Prostate gland (tissue), 2 donors: ENCODE measurements at places on chromosomes 11 and 22. TPM values are rescaled to one million over a fixed set of nuclear protein-coding genes. Genes with fewer than 3 reads are reported as not detected.
A peak's percentile ranks its signal among the peaks of the same experiment; 100 is the strongest.

SIRT3 gene
- total RNA-seq, result 32.5 TPM

DNA sequence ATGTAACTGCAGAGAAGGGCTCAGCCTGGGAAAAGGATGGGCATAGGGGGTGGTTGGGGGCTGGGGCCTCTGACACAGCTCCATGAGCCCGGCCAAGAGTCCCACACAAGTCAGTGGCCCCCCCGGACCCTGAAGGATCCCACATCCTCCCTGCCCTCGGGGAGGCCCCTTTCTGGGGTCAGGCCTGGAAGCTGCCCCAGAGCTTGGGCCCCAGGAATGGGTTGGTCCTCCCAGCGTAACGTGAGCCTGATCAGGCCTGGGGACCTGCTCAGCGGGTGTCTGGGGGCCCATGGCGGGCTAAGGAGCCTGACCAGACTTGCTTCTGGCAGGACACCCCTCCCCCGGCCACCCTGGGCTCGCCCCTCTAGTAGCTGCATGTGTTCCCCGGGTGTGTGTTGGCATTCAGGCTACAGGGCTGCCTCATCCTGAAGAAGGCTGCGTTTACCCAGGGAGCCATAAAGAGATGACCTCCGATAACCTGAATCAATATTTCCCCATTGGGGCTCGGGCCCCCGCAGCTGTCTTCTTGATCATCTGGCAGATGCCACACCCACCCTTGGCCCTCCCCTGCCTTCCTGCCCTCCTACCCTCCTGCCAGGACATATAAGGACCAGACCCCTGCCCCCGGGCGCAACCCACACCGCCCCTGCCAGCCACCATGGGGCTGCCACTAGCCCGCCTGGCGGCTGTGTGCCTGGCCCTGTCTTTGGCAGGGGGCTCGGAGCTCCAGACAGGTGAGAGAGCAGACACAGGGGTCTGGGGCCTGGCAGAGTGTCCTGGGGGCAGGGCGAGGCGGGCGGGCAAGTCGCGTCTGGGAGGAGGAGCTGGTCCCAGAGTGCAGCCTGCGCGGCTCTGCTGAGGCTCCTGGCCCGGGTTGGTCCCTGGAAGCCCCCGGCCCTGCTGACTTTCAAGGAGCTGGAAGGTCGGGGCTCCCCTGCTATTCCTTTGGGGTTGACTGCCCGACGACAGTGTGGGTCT is at the start of gene MUC2:
MUC2 (plus strand) TSS at position 631 of the 978 bp plus-strand sequence.
- no peaks in the 10 kb centered on the region for H3K36me3 ChIP-seq
- no peaks in the 10 kb centered on the region for H3K27me3 ChIP-seq
- no peak within 1 kb of the TSS for H3K4me3 ChIP-seq
- no peak within 1 kb of the TSS for H3K27ac ChIP-seq
- H3K4me1 ChIP-seq, result peaks cover 4% of the 10 kb centered on the region

DNA sequence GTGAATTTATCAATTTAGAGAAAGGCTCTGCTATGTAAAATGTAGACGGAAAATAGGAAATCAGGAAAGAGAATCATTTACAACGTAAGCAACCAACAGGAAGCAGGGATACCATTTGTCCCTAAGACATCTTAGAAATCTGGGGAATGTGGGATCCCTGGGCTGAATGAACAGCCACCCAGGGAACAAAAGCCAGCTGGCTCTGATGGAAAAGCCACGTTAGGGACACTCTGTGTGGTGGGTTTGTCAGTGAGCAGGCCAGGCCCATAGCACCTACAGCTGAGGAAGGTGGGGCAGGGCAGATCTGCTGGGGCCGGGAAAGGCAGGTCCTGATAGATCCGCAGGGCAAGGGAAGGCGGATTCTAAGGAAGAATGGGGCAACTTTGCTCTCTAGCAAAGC is 87.1 kb upstream of the CSNK2A3 start:
- H3K36me3 ChIP-seq, result no peaks in the 10 kb centered on the region
- H3K4me1 ChIP-seq, result no peaks in the 10 kb centered on the region

- no peaks in the 10 kb centered on the region for H3K27me3 ChIP-seq
- peaks cover 10% of the 10 kb centered on the region for H3K4me1 ChIP-seq
- peaks cover 4% of the 10 kb centered on the region for H3K36me3 ChIP-seq
- no peak for DNase-seq
- H3K27ac ChIP-seq, result peak overlapping the region; percentile 42
These were observed 57.3 kb downstream of the ARFGAP3 start for GRCh38 chr22:42799461-42800405.

LRRC10B gene
- 0.09 TPM for total RNA-seq
